Hematopoietic multipotent progenitor cell treated with erythropoietin and hydrocortisone succinate and interleukin-3 and kit ligand, for 8 days (in vitro differentiated cells): ENCODE measurements at places on chromosomes 7 and 10.

DNA sequence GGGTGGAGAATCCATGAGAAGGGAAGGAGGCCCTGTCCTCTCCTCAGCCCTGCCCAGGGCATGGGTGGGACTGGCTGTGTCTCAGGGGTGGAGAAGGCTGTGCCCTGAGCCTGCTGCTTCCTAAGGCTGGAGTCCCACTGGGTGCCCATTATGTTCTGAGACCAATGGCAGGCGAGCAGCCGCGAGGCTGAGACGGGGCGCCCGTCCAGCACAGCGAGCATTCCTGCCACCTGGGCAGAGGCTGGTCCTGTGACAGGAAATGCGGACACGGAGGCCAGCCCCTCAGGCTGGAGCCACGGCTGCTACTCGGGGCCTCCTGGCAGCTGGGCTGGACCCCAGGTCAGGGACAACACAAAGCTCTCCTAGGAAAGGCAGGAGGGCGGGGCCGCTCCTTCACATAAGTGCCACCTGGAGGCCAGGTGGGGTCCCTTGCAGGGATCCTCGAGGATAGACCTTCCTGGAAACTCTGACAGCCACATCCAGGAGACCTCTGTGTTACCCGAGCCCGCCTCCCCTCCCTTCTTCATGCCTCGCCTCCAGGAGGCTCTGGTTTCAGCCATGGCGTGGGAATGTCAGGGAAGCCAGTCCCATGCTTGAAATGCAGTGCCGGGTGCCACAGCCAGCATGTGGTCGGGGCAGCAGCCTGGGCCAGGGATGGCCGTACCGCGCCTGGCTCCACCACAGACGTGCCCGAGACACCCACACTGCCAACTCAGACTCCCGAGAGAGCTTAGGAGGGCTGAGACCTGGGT lies 173.9 kb downstream of the USP6NL start:
- DNase-seq = no peak

DNA sequence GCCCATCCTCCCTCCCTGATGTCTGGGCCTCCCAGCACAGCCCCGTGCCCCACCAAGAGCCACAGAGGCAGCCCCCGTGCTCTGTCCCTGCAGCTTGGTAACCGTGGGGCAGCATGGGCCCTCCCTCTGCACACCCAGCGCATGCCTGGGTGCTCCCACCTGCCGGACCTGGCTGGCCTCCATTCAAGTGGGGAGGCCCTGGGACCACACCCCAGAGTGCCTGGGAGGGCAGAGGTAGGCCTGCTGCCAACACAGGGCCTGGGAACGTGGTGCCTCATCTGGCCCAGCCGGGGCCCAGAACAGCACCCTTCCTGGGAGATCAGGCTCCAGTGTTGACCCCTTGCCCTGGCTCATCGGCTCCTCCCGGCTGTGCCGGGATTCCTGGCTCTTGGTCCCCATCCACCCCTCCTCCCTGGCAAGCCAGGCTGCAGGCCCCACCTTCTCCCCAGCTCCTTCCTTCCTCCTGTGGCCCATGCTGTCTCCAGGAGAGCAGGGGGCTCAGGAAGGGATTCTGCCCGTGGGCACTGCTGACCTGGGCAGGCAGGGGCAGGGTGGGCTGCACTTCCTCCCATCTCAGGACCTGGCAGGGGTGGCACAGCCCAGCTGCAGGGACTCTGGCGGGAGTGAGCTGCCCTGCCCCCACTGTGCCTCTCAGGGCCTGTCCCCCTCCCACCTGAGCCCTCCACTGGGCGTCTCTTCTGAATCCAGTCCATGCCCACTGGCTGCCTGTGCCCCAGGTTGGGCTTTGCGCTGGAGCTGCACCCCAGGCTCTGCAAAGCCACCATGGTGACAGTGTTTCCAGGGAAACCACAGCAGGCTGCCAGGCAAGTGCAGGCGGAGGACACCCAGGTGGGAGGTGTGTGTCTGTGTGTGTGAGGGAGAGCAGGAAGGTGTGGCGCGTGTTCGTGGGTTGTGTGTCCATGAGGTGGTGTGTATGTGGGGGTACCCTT lies 32.6 kb downstream of the PWWP2B start:
- DNase-seq = no peak

- no peak for DNase-seq
Measured at GRCh38 chr7:91850455-91850854, 30.0 kb downstream of the MTERF1 start.

DNA sequence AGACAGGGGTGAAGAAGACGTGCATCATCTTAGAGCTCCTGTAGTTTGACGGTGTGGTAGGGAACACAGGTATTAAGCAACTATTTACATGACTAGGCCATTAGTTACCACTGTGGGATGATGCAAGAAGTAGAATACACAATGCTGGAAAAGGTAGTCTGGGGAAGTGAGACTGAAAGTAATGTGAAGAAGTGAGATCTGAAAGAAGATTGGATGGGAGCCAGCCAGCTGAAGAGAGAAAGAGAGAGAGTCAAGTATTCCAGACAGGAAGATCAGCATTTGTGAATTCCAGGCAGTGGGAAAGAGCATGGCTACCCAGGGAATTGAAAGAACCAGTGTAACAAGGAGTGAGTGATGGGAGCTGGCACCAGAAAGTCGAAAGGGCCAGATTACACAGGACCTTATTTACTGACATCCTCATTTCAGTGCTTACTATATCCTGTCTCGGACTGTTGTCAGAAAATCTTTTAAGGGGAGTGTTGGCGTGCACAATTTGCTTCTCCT lies 4.0 kb upstream of the CFAP58 start:
- peak; percentile 39 for DNase-seq

GRCh38 chr7:24755541-24756407 lies 1.5 kb downstream of the GSDME start:
- no peak for DNase-seq

DNA sequence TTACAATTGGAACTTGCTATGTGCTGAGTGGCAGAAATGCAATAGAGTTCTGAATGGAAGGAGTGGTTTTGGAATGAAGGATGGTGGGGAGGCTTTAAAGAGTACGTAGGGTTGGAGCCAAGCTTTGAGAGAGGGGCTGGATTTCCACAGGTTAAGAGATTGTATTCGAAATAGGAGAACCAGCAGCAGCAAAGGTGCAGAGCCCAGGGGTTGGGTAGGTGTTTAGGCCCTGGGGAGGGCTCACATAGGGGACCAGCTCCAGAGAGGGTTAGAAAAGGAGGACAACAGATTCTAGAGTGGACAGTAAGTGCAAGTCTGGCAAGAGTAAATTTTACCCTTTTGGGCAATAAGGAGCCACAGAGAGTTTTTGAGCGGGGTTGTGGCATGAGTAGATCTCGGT lies 297.2 kb downstream of the RPS24 start:
- DNase-seq = no peak

- DNase-seq = no peak
Measured at GRCh38 chr7:47556511-47557180, 25.3 kb downstream of the TNS3 start.

DNA sequence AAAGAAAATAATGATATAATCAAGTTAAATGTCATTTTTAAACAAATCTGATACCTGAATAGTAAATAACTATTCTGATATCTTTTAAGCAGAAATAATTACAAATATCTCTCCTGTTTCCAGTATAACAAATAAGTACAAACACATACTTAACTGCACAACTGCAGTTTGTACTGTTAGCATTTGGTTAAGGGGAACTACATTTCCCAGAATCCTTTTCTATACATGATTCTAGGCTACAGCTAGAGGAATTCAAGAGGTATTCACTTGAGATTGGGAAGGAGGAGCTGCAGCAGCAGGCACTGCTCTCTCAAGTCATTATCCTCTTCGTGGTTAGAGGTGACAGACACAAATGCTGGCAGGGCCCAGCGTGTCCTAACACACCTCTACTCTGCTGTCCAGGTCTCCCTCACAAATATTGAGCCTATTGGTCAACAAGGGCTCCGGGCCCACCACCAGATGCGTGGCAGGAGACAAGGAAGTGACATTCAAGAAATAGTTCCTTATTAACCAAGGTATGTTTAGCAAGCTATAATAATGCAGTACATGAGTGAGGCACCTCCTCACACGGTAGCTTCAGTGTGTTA lies 255.1 kb upstream of the MKLN1 start:
- DNase-seq = peak; percentile 48

- no peak for DNase-seq
Measured at GRCh38 chr10:61136139-61136538, 192.2 kb upstream of the RHOBTB1 start.

DNA sequence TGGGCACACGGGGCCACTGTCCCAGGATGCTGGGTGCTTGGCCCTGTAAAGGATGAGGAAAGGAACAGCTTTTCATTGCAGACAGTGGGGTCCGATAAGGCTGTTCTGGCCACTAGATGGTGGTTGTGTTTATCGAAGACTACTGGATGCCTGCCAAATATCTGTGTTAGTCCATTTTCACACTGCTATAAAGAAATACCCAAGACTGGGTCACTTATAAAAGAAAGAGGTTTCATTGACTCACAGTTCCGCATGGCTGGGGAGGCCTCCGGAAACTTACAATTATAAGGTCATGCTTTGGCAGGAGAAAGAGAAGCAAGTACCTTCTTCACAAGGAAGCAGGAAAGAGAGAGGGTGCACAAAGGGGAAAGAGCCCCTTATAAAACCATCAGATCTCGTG lies 32.2 kb upstream of the GARS1 start:
- DNase-seq = peak; percentile 76

- DNase-seq = no peak
Measured at GRCh38 chr10:132377326-132377725, 19.7 kb upstream of the PWWP2B start.
